GM10248 (cell line): ENCODE measurements at places on chromosomes 11 and 22.
A peak's percentile ranks its signal among the peaks of the same experiment; 100 is the strongest.

- DNase-seq = no peak
Observed at GRCh38 chr11:93704237-93704636, 37.1 kb downstream of the TAF1D start.

GRCh38 chr22:50242406-50242949 is 2.3 kb downstream of the TUBGCP6 start:
- DNase-seq = no peak

DNA sequence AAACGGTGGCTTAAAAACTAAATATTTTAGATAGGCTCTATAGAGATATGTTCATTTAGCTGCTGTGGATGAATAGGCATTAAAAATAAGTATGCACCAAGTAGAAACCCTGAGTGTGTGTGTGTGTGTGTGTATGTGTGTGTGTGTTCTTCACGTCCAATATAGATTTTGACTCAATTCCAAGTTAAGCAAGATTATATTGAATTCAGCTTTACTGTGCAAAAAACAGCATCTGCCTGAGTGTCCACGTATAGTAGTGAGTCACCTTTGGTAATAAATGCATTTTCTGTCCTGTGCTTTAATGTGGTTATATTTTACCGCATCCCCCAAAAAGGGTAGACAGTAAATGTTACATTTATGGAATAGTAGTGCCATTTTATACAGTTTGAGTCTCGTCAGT is 71.2 kb downstream of the PDHX start:
- no peak for DNase-seq

GRCh38 chr22:49015993-49016908 is 811.4 kb downstream of the BRD1 start:
- no peak for DNase-seq

DNA sequence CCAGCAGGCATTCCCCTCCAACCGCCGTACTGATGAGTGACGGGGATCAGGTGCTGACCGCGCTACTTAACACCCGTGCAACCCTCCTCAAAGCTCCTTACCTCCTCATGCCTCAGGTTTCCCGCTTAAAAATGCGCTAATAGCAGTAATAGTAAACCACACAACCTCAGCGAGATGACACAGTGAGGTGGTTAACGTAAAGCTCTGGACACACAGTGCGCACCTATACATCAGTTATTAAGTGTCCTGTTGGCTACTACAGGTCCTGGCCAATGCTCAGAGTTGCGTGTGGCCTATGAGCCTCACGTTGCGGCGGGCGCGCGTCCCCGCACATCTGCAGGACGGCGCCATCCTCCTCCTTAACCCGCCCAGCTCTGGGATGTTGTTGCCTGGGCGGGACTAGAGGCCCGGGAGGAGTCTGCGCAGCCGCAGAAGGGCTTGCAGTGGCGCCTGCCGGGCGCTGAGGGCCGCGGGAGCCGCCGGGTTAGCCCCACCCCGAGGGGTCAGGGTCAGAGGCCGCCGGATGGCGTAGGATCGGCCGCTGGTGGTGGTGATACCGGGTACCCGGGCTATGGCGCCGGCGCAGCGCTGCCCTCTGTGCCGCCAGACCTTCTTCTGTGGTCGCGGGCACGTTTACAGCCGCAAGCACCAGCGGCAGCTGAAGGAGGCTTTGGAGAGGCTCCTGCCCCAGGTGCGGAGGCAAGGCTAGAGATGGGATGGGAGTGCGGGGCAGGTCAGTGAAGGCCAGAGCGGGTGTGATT is at the start of gene CENATAC:
CENATAC (plus strand) TSS at position 512 of the 761 bp plus-strand sequence; CDS start at position 572, 60 bp downstream.
- DNase-seq = peak; percentile 99

GRCh38 chr11:120028181-120028896 is 109.6 kb downstream of the TRIM29 start:
- DNase-seq = no peak

- no peak for DNase-seq
Observed at GRCh38 chr11:105334025-105334714, 194.6 kb upstream of the CARD18 start.
